ENCODE measurements at places on chromosomes 7 and 10.

- no peak for DNase-seq
Measured at GRCh38 chr7:151047976-151048815, at the start of gene ASIC3. Gene ASIC3 (plus strand): TSS chr7:151048531. CDS start chr7:151048886, 355 bp downstream.

GRCh38 chr7:36145686-36146085 is 7.4 kb upstream of the EEPD1 start:
- no peak for DNase-seq

- DNase-seq = no peak
Measured at GRCh38 chr10:111316722-111317212, 239.9 kb downstream of the ADRA2A start.

DNA sequence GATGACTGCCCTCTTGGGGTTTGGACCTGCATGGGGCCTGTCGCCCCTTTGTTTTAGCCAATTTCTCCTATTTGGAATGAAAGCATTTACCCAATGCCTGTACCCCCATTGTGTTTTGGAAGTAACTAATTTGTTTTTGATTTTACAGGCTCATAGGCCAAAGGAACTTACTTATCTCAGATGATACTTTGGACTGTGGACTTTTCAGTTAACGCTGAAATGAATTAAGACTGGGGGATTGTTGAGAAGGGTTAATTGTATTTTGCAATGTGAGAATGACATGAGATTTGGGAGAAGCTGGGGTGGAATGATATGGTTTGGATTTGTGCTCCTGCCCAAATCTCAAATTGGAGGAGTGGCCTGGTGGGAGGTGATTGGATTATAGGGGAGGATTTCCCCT is 185.8 kb upstream of the PHYHIPL start:
- DNase-seq = no peak

DNA sequence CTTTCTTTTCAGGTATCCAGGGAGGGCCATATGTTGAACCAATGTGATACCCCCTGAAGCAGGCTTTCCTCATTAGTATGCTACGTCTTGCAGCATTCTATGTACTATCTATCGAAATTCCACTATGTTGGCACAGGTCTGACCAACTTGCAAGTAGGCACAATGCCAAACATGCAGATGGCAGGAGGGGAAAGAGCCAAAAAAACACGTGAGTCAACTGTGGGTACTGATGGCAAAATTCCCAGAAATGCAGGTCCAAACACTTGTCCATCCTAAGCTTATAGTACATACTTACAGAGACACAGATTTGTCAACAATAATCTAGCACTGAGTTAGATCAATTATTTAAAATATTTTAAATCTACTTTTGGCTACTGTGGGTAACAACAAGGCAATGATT is 394.9 kb downstream of the DGKB start:
- no peak for DNase-seq

- DNase-seq = peak; percentile 31
Measured at GRCh38 chr10:36559412-36560400, 565.7 kb upstream of the ANKRD30A start.

DNA sequence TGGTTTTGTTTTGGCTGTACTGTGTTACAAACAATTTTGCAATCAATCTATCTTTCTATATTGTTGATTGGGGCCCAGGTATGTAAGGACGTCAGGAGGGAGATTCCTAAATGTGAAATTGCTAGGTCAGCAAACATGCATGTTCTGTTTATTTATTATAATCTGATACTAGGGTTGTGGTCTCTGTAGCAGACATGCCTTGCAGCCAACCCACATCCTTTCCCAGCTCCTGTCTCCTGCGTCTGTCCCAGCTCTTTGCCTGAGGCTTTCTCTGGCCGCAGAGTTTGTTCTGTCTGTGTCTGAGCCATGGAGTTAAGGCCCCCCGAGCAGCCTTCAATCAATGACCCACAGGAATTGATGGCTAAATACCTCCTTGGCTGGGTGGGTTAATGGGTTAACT is 124.0 kb upstream of the ZEB1 start:
- DNase-seq = no peak

GRCh38 chr7:80207501-80207900 is 72.9 kb downstream of the GNAI1 start:
- no peak for DNase-seq

DNA sequence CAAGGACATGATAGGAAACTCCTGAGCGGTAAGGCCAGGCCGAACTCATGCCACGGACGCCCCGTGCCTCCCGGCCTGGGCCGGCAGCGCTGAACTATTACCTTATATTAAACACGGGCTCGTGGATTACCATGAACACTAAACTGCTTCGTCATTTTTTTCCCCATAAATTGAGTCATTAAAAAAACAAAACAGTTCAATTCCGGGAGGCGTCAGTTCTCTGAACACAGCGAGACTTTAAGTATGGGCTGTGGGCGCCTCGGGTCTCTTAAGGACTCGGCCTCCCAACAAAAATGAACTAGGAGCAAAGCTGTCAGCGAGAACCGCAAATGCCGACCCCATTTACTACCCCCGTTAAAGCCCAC is 519 bp downstream of the PITRM1 start:
- DNase-seq = peak; percentile 64

DNA sequence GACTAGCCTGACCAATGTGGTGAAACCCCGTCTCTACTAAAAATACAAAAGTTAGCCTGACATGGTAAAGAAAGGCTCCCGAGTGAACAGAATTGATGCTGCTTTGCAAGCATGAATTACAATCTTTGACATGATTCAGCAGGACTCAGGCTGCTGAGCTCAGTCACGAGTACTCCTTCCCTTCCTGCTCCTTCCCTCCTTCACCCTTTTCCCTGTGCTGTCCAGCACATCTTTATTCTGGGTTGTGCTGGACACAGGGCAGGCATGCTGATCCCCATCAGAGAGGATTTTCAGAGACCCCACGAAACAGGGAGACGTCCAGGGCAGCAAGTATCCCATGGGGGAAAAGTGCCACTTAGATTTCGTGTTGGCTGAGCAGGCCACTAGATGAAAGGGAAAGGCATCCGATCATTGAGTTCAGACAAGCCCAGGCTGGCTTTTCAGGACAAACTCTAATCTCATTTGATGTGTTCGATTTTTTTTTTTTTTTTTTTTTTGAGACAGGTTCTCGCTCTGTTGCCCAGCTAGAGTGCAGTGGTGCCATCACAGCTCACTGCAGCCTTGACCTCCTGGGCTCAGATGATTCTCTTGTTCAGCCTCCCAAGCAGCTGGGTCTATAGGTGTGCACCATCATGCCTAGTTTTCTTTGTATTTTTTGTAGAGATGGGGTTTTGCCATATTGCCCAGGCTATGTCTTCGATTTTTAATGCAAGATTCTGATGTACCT is 36.5 kb downstream of the BAMBI start:
- no peak for DNase-seq

DNA sequence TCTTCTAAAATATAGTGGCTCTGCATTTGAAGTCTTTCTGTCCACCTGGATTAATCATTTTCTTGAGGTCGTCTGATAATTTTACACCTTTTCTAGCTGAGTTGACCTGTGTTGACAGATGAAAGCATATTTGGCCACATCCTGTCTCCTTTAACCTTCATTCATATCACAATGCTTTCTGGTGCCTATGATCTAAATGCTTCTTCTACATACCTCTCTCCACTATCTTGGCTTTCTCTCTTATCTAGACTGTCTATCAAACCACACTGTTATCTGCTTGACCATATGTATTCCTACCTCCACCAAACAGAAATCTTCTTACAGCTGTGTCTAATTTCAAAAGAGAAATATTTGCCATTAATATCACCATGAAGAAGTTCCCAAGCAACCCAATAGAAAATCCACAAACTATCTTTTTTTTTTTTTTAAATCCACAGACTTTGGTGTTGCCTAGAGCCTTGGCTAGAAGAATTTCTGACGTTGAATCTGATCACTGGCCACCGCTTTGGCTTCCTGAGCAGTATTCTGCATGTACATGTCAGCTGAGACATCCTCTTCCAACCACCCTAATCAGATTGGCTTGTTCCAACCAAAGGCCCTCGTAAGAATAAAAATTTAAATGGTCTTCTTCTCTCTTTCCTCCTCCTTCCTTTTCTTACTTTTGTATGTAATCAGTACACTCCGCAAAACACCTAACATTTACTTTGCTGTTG is 66.3 kb upstream of the SP4 start:
- DNase-seq = no peak

DNA sequence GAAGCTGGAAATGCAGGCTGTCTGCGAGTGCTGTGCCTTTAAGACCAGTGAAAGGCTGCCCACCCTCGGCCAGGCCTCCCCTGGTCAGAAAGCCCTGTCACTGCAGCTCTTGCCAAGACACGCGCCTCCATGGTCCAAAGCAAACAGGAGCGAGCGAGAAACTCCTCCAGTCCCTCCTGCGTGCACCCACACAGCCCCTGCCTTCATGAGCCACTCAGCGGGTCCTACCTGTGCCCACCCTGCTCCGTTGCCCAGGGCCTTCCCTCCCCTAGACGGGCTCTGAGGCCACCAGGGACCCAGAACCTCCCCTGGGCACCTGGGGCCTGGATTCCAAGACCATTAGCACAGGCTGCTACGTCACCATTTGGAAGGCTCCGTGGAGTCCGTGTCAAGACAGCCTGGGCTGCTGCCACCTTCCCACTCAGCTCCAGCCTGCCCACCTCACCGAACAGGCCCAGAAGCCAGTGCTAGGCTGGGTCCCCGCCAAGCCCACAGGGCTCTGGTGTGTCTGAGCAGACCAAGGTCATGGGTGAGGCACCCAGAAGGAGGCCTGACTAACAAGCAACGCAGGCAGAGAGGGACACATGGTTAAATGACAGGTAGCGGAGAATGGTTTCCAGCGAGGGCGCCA is 144.5 kb downstream of the NEURL1 start:
- peak; percentile 42 for DNase-seq

- DNase-seq = no peak
Measured at GRCh38 chr10:118793545-118793944, 38.8 kb upstream of the CACUL1 start.

GRCh38 chr10:77116904-77117303 is 520.7 kb downstream of the KCNMA1 start:
- no peak for DNase-seq

GRCh38 chr10:24374134-24374915 is 165.4 kb downstream of the KIAA1217 start:
- DNase-seq = peak; percentile 94

DNA sequence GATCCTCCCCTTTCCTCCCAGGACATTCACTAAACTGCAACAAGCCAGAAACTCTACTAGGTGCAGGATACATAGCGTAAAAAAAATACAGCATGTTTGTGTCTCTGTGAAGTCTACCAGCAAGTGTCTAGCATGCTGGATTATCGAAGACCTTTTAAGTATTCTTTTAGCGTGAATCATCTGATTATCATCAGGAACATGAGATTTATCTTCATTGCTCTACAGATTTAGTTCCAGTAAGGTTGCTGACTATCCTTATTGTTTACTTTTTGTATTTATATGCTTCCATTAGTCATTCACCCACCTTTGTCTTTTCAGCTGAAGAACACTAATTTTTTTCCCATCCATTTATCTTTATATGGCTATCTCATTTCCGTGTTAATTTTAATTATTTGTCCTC is 62.8 kb downstream of the PDZD8 start:
- DNase-seq = no peak

GRCh38 chr7:72754312-72754711 is 73.7 kb downstream of the TYW1B start:
- peak; percentile 31 for DNase-seq

DNA sequence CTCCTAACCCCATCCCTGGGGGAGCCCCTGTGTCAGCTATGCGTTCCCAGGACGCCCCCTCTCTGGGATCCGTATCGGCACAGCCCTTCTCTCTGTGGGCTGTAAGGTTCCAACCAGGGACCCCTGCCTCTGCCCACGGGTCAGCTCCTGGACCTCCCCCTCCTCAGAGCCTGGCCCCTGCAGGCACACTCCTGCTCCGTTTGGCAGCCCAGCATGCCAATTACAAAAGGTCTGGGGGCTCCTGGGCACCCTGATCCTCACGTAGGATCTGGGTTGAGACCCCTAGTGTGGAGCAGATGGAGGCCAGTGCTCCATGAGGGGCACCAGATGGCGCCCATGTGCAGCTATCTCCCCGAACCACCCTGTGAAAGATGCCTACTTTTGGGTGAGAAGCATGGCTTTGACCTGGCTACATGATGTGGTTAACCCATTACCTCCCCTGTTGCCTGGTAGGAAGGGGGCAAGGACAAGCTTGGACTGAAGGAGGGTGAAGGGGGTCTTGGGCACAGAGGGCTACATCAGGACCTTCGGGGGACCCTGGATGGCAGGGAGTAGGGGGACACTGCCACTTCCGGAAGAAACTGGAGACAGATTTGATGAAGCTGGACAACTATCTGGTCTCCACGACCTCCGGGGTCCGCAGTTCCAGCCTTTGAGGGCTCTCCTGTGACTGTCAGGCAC is 9.0 kb downstream of the TACR2 start:
- DNase-seq = no peak

- DNase-seq = peak; percentile 44
Measured at GRCh38 chr10:122154545-122155366, 116.3 kb upstream of the BTBD16 start.

All from fibroblast of skin of abdomen (primary cell).